Stimulated activated CD4-positive, alpha-beta T cell treated with anti-CD3 and anti-CD28 coated beads, Interleukin-12 subunit alpha, Interleukin-12 subunit beta, amount 100 ng/mL, for 24 hours (primary cell): ENCODE measurements at places on chromosomes 7 and 10.
A peak's percentile ranks its signal among the peaks of the same experiment; 100 is the strongest.

GRCh38 chr10:12103802-12104201 lies 25.7 kb upstream of the SEC61A2 start:
- DNase-seq = no peak

DNA sequence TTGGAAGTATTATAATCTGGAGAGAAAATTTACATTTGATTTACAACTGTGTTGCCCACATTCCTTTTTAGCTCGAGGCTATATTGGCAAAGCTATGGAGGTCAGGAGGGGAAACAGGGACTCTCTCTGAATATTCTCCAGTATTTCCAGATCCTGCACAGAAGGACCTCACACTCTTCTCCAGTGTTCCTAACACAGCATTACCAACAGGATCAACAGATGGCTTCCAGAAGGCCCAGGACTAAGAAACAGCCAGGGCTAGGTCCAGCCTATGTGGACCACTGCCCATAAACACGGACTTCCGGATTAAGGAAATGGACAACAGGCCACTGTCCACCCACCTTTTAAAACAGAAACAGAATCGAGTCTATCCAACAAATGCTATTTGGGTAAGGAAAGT lies 65.3 kb downstream of the CHCHD3 start:
- DNase-seq = no peak

GRCh38 chr7:112112822-112113255 lies 93.4 kb downstream of the DOCK4 start:
- no peak for DNase-seq

GRCh38 chr7:108660465-108660864 lies 90.8 kb downstream of the DNAJB9 start:
- no peak for DNase-seq

DNA sequence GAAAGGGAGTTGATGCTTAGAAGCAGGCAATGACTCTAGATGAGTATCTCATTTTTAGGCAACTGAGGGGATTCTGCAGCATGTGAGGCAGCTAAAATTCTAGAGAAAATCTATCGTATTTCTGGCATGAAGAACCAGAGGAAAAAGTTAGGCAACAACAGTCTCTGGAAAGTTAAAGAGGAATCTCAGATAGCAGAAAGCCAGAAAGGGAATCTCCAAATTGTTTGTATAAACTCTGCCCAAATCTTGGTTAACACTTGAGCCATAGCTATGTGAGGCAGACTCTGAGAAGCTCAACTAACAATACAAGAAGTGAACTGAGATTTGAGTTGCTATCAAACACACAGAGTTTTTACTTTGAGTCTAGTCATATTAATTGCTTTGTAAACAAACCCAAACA lies 215.8 kb upstream of the FZD8 start:
- DNase-seq = no peak

DNA sequence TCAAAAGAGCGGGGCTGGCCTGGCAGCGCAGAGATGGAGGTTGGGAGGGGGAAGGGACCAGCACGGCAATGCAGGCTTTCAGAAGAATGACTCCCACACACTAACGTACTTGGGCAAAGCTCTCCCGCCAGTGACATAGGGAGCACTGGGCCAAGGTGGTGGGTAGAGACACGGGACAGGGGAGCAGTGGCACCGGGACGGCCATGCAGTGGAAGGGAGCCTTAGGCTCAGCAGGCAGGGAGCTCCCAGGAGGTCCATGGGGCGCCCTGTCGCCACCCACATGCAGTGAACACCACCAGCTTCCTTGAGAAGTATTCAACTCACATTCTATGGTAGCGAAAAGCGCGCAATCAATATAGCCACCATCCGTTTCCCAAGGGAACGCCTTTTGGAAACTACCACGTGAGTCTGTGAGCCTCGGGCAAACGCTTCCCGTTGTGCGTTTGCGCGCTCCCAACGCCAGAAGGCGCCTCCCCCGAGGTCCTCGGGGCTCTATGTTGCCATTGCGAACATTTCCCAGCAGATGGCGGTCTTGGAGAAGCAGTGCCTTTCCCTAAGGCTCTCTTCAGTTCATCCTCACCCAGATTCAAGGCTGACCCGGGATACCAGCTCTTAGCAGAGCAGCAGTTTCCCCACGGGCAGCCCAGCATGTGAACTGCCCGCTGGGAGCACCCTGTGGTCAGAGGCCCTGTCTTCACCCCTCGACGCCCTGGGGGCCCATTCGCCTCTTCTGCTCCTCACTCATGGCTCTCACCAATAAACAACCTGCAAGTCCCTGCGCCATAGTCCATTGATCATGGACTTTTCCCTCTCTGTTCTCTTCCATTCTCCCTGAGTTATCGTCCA lies 16.4 kb upstream of the OPALIN start:
- DNase-seq = peak; percentile 81

- DNase-seq = no peak
Measured at GRCh38 chr10:102419269-102420180, 940 bp upstream of the PSD start.

DNA sequence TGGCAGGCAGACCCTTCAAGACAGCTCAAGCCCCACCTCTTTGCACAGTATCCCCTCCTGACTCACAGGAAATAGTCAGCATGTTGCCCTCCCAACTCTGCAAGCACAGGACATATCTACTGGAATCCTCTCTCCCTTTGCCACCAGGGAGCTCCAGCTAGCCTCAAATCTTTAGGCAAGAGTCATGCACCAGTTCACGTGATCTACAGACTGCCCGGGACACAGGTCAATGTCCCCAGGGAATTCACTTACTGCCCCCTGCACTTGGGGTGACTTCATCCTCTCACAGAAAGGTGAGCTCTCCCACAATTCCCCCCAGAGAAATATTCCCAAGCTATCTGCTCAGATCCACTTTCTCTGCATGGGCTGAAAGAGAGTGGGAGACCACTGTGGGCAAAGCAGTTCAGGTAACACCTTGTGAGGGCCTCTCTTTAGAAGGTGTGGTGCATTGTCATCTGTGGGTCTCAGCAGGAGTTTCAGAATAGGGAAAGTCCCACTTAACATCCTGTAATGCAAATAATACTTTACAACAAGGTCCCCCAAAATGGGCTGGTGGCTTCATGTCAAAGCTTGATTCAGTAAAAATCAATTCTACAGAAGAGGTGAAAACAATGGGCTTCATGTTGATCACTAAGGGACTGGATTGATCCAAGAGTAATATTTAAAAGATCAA lies 129.9 kb downstream of the NOC3L start:
- DNase-seq = no peak

- DNase-seq = no peak
Measured at GRCh38 chr7:102285540-102286236, 980 bp upstream of the SH2B2 start.

GRCh38 chr10:124000792-124001201 lies 92.6 kb downstream of the CHST15 start:
- DNase-seq = no peak

DNA sequence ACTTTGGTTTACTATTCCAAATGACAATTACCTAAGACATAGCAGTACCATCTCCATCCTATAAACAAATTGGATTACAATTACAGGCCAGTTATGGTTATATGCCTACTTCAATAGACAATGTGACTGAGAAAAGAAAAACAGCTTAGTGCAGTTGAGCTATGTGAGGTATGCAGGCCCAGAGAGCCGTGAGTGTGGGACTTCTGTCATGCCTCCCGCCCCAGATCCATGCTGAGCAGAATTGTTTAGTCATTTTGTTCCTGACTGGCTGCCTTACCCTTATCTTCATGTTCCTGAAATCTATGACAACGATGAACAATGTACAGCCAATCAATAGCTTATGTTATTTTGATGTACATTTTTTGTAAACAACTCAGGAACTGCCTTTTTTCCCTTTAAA lies 21.7 kb downstream of the LARP4B start:
- DNase-seq = no peak

DNA sequence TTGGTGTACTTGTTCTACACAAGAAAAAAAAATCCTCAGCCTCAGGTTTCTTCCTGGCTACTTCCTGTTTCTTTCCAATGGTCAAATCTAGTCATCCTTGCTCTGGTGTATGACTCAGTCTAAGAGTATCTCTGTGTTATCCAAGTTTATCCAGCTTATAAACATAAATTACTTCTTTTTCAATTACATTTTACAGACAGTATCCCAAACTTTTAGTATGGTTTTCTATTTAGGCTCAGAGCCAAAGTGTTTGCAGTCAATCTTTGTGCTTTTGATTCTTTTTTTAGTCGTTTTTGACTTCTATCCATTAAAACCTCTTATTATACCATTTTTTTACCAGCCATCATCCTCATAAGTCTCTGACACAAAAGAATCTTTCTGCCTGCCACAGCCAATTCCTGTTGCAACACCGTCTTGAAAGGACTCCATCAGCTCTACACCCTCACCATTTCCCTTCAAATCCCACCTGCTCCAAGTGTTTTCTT lies 294.6 kb downstream of the PTEN start:
- no peak for DNase-seq

- no peak for DNase-seq
Measured at GRCh38 chr7:128954830-128955802, 17.4 kb downstream of the IRF5 start.

- no peak for DNase-seq
Measured at GRCh38 chr10:49382226-49382625, 13.7 kb downstream of the DRGX start.

DNA sequence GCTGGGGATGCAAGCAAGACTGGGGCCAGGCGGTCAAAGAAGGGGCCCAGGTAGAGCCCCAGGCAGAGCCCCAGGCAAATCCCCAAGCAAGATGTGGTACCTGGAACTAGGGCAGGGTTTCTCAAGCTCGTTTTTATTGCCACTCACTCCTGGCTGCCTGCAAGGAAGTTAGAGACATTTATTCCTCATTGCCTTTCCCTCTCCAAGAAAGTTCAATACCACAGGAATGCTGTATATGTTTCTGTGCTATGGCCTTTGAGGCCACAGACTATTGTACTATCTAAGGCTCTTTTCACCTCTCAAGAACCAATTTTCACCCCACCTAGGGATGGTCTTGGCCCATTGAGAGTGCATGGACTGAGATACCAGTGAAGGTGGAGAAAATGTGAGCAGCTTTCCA lies 71.3 kb downstream of the TACC2 start:
- no peak for DNase-seq

DNA sequence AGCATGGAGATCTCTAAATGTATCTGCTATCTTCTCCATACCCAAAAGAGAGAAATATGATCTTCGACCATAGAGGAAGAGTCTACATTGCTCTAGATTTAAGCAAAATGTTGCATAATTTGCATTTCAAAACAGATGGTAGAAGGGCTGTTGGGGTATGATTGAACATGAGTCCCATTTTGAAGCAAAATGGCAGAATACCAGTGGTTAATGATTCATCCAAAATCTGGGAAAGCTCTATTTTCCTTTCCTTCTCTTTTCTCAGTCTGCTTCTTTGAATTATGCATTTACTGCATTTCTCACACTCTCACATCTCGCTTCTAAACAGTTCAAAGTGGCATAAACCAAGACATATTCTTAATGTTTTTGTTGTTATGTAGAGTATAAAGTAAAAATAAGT lies 178.5 kb downstream of the MACC1 start:
- no peak for DNase-seq

DNA sequence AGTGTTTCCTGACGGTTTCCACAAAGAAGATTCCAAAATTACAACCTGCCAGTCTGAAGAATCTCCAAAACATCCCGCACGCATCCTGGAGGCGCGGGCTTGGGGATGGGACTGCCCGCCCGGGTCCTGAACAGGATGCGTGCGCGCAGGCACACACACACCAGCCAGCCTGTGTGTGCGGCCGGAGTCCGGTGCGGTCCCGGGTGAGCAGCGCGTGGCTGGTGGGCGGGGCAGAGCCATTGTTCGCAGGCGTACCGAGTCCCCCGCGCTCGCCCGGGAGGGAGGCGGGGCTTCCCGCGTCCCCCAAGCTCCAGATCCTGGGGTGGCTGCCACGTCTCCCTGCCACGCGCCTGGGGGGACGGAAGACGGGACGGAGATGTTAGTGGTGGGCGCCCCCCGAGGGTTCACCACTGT lies 675 bp upstream of the SCD start:
- DNase-seq = peak; percentile 35

GRCh38 chr7:121023194-121023593 lies 34.7 kb downstream of the CPED1 start:
- DNase-seq = no peak

DNA sequence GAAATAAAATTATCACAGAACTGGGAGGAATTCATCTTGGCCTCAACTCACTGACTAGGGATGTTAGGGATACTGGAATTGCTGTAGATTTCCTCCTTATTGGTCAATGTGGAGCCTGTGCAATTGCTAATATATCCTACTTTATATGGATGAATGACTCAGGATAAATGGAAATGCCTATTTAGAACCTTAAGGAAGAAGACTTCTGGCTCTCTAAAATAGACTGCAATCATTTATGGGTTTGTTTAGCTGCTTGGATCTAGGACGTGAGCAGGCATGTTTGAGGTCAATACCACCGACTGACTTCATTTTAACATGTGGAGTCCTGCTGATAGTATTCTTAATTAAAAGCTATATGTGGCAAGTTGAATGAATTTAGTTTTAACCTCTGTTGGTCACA lies 1040.1 kb upstream of the LRRN3 start:
- DNase-seq = no peak

DNA sequence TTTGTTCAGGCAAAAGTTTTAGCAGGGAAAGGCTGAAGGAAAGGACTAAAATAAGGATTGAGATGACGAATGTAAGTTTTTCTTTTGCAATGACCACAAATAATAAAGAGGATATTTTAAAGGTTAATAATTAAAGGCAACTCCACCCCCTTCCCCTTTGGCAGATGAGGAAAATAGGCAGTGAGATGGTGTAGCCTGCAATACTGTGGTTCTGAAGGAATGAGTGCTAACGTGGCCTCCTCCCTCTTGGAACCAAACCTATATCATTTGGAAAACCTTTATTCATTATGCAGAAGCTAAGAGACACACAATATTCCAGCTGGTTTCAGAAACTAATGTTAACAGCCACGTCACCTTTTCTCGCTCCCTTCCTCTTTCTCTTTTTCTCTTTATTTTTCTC lies 70.9 kb upstream of the COL1A2 start:
- no peak for DNase-seq

DNA sequence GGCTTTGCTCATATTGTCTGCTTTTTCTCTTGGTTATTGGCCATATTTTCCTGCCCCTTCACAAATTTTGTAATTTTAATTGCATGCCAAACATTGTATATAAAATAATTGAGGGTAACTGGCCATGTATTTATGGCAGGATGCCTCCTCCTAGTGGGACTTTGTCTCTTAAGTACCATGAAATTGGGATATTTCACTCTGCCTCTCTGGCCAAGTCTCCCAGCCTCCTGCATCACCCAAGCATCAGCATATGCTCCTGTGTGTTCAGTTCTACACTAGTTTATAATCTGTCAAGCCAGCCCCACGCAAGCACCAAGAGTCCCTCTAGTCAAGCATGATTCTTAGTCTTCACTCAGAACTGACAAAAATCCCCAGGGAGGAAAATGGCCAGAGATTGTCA lies 44.2 kb upstream of the FHIP2A start:
- DNase-seq = no peak

GRCh38 chr10:44520651-44521050 lies 135.8 kb upstream of the CXCL12 start:
- DNase-seq = no peak

DNA sequence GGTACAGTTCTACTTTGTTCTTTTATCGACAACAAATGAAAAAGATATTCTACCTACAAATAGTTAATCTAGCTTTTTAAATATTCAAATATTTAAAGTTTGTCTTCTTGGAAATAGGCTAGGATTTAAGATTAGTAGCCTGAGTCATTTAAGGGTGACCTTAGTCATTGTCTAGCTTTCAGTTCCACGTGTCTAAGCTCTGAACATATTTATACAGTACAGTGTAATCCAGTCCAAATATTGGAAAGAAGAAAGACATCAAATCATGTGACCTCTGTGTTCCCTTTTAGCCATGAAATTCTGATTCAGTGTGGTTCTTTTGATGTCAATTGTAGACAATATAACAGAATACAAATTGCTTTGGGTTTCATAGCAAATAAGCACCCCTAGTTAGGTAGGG lies 121.1 kb downstream of the MALRD1 start:
- DNase-seq = no peak

GRCh38 chr7:108285003-108285368 lies 154.8 kb upstream of the LAMB4 start:
- DNase-seq = no peak
